ENCODE measurements at places on chromosomes 12 and 14.

DNA sequence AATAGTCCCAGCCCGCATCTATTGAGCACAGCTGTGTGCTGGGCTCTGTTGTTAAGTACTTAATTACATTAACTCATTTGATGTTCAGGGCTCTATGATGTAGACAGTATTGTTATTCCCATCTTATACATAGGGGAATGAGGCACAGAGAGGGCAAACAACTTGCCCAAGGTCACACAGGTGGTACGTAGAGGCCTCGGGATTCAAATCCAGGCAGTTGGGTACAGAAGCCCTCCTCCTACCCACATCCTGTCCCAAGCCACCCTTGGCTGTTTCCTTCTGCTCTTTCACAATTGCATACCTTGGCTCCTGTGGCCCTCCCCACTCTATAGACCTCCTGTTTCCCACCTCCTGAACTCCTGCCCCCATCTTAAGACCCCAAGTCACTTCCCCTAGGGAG, 10.0 kb upstream of the GPR68 start:
- no peak for DNase-seq

- DNase-seq: no peak
These were observed 33.5 kb upstream of the C14orf180 start for GRCh38 chr14:104545942-104546501.

DNA sequence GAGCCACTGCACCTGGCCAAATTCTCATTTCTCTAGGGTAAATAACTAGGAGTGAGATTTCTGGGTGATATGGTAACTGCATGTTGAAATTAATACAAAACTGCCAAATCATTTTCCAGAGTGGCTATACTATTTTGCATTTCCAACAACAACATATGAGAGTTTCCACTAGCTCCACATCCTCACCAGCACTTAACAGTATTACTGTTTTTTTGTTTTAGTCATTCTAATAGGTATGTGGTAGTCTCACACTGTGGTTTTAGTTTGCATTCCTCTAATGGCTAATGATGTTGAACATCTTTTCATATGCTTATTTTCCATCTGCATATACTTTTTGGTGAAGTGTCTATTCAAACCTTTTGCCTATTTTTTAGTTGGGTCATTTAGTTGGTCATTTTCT, 5.8 kb upstream of the ZFP36L1 start:
- DNase-seq: no peak

DNA sequence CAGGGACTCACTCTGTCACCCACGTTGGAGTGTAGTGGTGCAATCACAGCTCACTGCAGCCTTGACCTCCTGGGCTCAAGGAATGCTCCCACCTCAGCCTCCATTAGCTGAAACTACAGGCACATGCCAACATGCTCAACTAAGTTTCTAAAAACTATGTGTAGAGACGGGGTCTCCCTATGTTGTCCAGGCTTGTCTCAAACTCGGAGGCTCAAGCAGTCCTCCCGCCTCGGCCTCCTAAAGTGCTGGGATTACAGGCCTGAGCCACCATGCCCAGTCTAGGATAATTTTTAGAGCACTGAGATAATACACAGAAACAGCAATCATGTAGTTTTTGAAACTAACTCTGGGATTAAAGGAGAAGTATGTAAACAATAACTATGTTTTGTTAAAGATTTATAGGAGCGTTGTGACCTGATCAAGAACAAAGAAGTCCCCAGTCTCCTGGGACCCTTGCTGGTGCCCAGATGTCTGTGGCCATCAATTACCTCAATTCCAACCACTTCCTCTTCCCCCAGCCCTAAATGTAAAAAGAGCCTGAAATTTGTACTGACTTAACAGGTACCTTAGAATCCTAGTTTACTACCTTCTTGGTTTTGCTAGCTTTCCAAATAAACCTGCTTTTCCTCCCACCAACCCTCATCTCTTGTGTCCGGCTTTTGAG, 28.9 kb upstream of the EGLN3 start:
- DNase-seq: no peak

DNA sequence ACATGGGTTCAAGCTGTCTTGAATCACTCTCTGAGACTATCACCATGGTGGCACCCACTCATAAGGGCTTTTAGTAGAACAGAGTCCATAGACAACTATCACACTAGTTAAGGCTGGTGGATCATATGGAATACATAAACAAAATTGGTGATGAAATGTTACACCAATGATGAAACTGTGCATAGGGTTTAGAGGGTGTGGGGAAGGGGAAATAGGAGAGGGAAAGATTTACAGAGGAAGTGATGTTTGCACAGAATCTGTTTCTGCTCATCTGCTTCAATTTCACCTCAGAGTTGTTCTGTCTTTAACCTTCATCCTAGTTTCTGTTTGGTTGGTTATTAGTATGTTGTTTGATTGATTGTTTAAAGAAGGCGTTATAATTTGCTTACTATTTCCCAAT, 2.4 kb upstream of the RXYLT1 start:
- DNase-seq: no peak
